Right atrium auricular region (tissue), 2 donors: ENCODE measurements at places on chromosomes 5 and 9.

DNA sequence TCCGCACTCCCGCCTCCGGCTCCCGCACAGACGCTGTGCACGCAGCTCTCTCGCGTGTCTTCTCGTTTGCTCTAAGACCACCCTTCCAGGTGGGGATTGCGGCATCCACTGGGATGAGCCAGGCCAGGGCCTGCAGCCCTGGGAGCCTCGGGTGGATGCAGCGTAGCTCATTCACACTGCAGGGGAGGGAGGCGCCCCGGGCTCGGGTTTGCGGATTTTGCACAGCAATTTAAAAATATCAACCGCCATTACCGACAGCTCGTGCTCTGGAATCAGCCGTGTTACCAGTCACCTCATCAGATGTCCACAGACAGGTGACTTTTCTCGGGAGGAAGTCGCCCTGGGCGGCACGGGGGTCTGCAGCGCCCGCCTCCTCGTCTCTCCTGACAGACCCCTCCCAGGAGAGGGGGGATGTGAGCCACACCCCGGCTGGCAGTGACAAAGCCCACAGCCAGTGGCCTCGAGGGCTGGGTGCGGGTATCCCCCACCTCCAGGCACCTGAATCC is 20.8 kb upstream of the SLC6A3 start:
- DNase-seq, result no peak

- DNase-seq, result no peak
Measured at GRCh38 chr5:68026092-68026885, 189.3 kb upstream of the PIK3R1 start.

GRCh38 chr5:34589832-34590231 is 66.3 kb upstream of the RAI14 start:
- no peak for DNase-seq

DNA sequence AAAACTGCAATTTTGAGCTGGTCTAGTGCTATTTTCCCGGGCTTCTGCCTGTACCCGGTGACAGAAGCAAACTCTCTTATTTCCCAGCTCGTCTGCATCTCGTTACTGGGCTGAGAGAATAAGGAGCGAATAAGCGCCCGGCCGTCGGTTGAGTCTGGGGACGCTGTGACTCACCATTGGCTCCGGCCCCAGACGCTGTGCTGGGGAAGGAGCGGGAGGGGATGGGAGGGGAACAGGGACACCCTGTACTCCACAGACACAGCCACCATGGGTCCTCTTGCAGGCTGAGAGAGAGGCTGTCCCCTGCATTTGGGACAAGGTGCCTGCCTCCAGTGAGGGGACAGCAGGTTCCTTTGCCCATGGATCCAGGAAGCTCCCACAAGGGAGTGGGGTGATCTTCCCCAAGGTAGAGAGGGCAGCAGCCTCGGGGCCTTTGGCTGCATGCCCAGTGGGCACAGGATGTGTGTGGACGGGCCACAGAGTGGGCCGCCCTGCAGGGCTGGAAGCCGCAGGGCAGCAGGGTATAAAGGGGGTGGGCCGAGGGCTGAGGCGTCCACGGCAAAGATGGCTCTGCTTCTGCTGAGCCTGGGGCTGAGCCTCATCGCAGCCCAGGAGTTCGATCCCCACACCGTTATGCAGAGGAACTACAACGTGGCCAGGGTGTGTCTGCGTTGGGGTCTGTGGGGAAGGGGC is at the start of gene LCN9:
Gene LCN9, plus strand, starts transcription at position 552 of the 693 bp plus-strand sequence. Its CDS starts 13 bp downstream, at position 565.
- DNase-seq, result no peak

DNA sequence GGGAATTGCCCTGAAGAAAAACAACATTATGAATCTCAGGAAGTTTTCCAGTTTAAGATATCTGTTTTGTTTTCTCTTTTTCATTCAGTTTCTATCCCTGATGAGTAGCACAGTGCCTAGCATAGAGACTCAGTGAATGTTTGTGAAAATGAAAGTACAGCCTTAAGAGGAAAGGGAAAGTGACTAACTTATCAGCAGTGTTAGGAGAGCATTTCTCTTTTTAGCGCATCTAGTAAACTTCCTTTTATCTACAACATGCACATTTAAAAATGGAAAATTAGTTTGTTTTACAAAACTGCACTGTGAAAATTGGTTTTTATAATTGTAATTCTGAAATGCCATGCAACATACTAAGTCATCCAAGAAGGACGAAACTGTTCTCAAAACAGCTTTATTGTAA is 110.8 kb downstream of the SMARCA2 start:
- no peak for DNase-seq

- DNase-seq, result no peak
Measured at GRCh38 chr9:72533322-72533721, 11.9 kb downstream of the TMC1 start.

GRCh38 chr5:96933764-96934707 is 1.8 kb upstream of the LNPEP start:
- no peak for DNase-seq

- no peak for DNase-seq
Measured at GRCh38 chr5:61766141-61766540, 434.1 kb downstream of the ZSWIM6 start.

DNA sequence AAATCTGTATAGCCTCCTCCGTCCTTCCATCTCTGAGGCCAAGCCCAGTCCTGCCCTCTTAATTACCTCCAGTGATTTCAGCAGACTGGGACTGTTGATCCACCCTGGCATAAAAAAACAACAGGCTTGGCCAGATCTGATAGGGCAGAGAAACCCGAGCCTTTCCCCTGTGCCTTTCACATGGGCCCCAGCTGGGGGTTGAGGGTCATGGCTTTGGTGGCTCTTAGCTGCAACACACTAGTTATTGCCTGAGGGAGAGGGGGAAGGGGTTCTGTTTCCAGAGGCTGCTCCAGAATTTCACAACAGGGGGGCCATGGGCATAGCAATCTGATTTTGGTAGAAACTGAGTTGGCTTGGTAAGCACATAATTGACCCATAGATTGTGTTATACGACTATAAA is 21.2 kb upstream of the PANK3 start:
- no peak for DNase-seq

DNA sequence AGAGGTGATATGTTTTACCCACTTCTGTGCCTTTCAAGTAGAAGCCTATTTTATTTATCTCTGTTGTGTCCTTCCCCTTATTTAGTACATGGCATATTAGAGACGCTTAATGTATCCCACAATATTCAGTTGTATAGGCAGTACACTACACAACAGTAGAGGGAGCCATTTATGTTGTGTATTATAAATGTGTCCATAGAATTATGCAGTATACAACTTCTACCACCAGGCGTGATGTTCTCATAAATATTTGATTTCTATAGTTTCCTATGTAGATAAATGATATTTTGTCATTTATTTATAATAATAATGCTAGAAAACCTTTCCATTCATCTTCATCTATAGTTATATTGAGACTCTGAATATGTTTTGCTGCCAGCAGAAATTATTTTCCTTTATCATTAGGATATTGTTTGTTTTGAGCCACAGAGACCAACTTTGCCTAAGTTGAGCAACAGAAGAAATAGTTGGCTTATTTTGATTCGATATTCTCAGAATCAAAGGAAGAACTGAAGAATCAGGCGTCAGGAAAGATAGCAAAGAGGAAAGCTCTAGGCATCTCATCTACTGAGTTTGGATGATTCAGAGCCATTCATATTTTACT is 81.7 kb downstream of the ADAMTS19 start:
- DNase-seq, result no peak

DNA sequence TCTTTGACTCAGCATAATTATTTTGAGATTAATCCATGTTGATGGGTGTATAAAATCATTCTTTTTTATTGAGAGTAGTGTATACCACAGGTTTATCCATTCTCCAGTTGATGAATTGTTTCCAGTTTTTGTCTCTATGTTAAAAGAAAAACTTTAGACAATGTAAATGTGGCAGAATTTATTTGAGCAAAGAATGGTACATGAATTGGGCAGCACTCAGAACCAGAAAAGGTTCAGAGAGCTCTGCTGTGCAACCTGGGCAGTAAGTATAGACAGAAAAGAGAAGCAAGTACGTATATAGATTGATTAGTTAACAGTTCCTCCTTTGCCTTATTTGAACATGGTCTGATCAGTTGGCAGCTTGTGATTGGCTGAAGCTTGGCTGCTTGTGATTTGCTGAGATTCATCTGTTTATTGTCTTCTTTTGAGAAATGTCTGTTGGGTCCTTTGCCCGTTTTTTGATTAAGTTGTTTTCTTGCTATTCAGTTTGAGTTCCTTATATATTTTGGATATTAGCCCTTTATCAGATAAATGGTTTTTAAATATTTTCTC is 41.4 kb downstream of the CDC42SE2 start:
- no peak for DNase-seq

- no peak for DNase-seq
Measured at GRCh38 chr9:74035786-74036185, 461.3 kb upstream of the RORB start.

- no peak for DNase-seq
Measured at GRCh38 chr5:178325679-178326373, 93.2 kb upstream of the PHYKPL start.

GRCh38 chr5:120108586-120109248 is 355.4 kb upstream of the PRR16 start:
- DNase-seq, result no peak

DNA sequence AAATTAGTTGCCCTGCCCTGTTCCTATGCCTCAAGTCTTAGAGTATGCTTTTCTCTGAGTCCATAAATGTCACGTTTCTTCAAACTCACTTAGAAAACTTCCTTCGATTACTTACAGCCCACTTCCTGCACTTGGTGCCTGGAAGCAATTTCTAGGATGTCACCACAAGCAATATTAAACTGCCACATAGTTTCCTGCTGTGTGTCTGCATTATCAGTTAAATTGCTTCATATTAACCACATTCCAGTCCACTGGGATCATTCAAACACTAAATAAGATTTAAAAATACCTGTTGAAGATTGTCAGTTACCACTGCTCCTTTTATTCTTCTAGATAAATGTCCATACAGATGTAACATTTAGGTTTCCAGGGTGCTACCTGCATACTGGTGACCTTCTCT is 4.1 kb downstream of the DENND1A start:
- no peak for DNase-seq

GRCh38 chr9:129673602-129674001 is 8.2 kb downstream of the PRRX2 start:
- no peak for DNase-seq

- no peak for DNase-seq
Measured at GRCh38 chr5:84218546-84218945, 166.1 kb downstream of the EDIL3 start.

- DNase-seq, result no peak
Measured at GRCh38 chr9:136225366-136225747, 20.3 kb downstream of the QSOX2 start.

DNA sequence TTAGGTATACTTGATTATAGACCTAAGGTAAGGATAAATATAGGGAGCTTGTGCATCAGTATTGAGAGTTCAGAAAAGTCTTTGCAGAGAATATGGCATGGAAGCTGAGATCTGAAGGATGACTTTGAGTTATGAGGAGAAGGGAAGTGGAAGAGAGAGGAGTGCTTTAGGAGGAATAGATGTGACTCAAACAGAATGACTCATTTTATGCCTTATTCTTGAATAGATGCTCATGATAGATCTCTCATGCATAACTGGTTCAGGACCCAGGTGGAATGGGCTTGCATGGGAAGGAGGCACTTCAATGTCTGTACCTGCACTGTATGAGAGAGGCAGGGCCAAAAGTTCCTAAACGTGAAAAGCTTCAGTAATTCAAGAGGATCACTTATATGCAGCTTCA is 103.3 kb downstream of the CWC27 start:
- DNase-seq, result no peak

- no peak for DNase-seq
Measured at GRCh38 chr9:124869466-124869985, 7.6 kb downstream of the ARPC5L start.

GRCh38 chr9:76396144-76396543 is 1.9 kb upstream of the RFK start:
- no peak for DNase-seq

GRCh38 chr9:80881940-80882339 is 807.4 kb downstream of the TLE1 start:
- no peak for DNase-seq
